ENCODE measurements at places on chromosomes 3 and 15. TPM values are rescaled to one million over a fixed set of nuclear protein-coding genes. Genes with fewer than 3 reads are reported as not detected.

Gene TGM5
- 0.19 TPM for total RNA-seq

Gene CHL1
- 0.66 TPM for total RNA-seq

Gene GOLGA8K
- total RNA-seq = 0.28 TPM

Gene SAMMSON
- total RNA-seq = under 0.01 TPM

Gene ITIH4
- total RNA-seq = 4.5 TPM

Gene PTPRG
- total RNA-seq = 3.9 TPM

Gene HTR3E
- total RNA-seq = not detected

Gene TUSC7
- total RNA-seq = not detected

Gene FAM174B
- total RNA-seq = 8.7 TPM

Gene LEKR1
- 1.7 TPM for total RNA-seq

Gene NUSAP1
- 152 TPM for total RNA-seq

Gene SMC4
- total RNA-seq = 129 TPM
